ENCODE measurements at places on chromosomes 5 and 9.
A peak's percentile ranks its signal among the peaks of the same experiment; 100 is the strongest.

DNA sequence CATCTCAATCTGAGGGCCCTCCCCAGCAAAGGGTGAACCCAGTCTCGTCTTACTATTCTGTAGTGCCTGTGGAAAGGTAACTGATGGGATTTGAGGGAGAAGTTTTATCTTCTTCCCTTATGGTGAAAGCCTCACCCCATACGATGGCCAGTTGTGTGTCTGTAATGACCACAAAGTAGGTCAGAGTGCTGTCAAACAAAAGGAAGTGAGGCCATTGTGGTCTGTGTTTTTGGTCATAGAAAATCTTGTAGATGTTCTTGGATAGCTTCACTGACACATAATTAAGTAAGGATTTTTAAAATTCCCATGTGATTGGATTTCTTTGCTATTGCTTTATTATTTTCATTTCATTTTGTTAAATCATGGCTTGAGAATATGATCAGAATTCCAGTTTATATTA lies 505.1 kb upstream of the KLF4 start:
- DNase-seq = no peak

- DNase-seq = no peak
Measured at GRCh38 chr9:36318212-36318802, 60.1 kb upstream of the GNE start.

DNA sequence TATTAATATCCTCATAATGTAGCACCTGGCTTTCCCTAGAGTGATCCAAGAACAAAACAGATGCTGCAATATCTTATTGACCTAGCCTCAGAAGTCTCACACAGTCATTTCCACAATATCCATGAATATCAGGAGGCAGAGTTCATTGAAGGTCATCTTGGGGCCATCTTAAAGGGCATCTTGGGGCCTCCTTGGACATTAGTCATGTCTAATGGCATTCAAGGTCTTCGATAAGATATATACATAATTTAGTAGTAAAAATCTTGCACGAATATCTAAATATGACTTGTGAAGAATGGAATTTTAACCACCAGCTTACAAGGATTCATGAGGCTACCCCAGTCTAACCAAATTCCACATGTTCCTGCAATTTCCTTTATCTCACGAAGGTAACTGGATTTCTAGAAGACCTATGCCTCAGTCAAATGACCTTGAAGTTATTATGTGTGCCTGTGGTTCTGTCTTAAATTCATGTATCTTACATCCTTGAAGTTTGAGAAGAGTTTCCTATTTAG lies 163.6 kb upstream of the SPEF2 start:
- no peak for DNase-seq

DNA sequence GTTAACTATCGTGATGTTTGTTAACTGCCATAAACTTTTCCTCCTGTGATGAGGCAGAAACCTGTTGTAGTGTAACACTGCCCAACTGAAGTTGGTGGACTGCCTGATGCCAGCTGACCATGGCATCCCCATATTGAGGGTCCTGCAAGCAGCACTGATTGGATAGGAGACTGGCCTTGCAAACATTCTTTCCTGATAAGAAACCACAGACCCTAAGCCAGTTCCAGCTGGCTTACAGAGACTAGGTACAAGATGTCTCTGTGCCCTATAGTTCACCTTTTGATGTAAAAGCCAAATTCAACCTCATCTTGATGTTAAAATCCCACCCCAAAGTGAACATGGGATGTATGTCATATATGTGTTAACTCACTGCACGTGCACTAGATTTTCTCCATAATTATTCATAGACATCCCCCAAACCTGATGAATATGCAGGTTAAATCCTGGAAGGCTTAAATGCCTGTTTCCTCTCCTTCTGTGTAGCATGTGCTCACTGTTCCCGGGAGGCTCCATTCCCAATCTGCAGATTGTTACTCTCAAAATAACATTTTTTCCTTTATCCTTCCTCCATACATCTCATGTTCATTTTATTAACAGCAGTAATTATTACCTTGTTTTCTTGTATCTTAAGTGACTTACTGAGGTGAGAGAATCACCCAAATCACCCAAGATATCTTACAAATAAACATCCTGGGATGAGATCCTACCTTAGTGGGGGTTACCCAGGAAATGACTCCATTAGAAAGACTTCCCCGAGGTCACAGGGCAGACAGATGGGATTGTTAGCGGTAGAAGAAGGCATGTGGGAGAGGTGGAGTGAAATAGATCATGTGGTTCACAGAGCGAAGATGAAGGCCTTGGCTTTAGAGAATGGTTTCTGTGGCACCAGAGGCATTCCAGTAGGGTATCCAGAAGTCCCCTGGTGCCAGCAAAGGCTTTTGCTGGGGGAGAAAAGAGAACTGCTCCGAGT lies 566.7 kb downstream of the CCDC171 start:
- no peak for DNase-seq

GRCh38 chr9:137645211-137645610 lies 26.4 kb downstream of the EHMT1 start:
- DNase-seq = no peak

- DNase-seq = peak; percentile 33
Measured at GRCh38 chr9:111632060-111632459, 926 bp downstream of the DNAJC25 start.

DNA sequence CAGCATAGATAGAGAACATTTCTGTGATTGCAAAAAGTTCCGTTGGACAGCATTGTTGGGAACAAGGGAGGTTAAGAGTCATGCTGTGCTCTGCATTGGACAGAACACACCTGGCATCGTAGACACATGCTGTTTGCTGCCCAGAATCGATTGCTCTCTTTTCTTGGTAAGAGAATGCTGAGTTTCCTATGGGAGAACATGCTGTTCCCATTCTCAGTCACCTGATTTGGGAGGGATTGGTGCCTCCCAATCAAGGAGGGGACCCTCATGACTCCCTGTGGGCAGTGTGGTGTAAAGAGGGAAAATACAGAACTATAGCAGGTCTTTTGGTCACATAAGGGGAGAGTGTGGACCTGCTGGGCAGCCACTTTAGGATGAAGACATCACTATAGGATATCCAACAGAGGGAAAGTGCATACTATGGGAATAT lies 555.4 kb upstream of the CLINT1 start:
- no peak for DNase-seq
